ENCODE measurements at places on chromosomes 2 and 18.
A peak's percentile ranks its signal among the peaks of the same experiment; 100 is the strongest.

GRCh38 chr18:68623342-68623741 is 91.6 kb downstream of the TMX3 start:
- DNase-seq: peak; percentile 45

- no peak for DNase-seq
Observed at GRCh38 chr2:35978218-35978617, 377.4 kb upstream of the CRIM1 start.

- no peak for DNase-seq
Observed at GRCh38 chr2:234559609-234560008, 62.7 kb upstream of the ARL4C start.

GRCh38 chr18:56461151-56461550 is 177.2 kb downstream of the TXNL1 start:
- no peak for DNase-seq

DNA sequence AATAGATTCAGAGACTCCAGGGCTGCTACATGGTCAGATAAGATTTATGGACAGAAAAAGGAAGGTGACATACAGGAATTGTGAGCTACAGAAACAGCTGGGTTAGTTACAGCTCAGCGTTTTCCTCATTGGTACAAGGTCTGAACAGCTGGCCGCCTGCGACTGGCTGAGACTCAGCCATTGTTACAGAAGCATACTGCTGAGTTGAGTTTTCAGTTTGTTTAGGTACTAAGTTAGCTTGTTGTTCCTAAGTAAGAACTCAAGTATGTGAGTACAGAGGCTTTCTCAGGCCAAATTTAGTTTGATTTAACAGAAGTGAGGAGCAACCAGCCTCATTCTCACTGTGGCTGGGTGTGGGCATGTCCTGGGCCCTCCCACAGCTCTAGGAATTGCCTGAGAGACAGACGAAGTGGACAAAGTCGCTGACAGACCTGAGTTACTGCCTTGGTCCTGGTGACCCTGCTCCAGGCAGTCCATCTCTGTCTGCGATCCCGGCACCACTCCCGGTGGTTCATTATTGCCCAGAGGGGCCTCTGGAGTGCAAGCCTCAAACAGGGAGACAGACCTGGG is 27.8 kb upstream of the RHOB start:
- no peak for DNase-seq

DNA sequence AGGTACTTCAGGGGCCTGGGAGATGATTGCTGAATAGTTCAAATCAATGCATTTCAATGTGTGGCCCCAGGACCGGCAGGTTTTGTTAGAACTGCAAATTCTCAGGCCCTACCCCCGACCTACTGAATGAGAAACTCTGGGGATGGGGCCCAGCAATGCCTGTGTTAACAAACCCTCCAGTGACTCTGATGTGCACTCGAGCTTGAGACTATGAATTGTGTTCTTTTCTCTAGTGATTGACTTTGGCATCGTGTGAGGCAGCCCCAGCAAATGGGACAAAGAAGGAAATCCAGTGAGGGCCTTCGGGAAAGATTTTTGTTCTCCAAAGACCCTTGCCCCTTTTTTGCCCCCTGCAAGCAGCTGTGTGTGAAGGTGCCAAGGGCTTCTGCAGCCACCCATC is 22.4 kb downstream of the ALK start:
- no peak for DNase-seq

DNA sequence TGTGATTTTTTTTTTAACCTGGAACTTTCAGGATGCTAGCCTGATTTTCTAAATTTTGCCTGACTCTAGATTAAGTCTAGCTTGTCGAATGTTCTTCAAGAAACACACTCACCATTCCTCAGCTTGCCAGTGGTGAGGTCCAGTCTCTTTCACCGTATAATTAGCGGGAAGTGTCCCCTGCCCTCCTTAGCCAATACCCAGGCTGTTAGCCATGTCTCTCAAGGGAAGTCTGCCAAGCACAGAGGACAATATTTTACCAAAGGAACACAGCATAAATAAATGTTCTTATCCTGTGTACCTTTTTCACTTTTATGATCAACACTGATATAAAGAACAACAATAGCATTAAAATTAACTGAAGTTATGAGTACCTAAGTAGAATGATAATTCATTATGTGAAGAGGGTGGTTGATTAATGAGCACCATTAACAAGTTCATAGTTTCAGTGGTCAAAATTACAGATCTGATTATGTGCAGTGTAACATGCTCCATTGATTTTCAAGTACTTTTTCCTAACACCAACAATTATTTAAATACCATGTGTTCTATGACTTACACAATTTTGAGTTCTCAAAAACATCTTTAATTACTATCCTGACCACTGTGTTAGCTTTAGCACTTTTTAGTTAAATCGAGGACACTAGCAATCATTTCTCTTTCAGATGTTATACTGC is 445.8 kb upstream of the RAB12 start:
- no peak for DNase-seq

- no peak for DNase-seq
Observed at GRCh38 chr2:219670386-219670785, 43.0 kb downstream of the SLC4A3 start.

GRCh38 chr2:133362061-133362476 is 206.2 kb downstream of the NCKAP5 start:
- DNase-seq: peak; percentile 1

DNA sequence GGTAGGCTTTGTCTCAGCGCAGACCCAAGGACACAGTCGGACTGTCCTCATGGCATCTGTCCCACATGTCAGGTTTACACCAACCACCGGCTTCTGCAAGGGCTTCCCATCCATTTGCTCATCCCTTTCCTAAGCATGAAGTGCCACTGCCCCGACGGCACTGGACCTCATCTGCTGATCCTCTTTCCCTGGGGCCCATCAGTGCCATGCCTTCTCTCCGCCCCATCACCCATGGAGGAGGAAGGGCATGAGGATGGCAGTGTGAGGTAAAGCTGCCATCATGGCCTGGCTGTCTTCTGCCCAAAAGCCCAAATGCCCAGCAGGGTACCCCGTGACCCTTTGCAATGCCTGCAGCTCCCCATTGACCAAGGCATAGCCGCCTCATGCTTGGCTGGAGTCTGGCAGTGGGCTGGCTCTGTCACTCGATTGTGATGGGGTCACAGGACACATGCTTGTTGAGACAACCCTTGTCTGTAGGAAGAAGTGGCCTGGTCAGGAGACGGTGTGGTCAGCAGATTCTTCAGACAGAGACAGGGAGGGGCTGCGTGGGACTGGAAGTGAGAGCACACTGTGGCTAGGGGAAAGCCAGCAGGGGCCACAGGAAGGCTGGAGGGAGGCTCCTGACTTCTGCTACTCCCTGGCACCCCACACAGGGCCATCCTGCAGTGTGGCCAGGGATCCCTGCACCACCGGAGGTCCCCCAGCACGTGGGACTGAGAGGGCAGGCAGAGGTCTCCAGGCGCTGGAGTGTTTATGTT is 493.7 kb upstream of the HS6ST1 start:
- DNase-seq: no peak

All from frontal cortex (tissue), 4 donors.